Hippocampal formation (tissue), 2 donors: ENCODE measurements at places on chromosomes 5 and 9.

- DNase-seq, result no peak
Observed at GRCh38 chr9:125829743-125830142, 82.6 kb downstream of the PBX3 start.

DNA sequence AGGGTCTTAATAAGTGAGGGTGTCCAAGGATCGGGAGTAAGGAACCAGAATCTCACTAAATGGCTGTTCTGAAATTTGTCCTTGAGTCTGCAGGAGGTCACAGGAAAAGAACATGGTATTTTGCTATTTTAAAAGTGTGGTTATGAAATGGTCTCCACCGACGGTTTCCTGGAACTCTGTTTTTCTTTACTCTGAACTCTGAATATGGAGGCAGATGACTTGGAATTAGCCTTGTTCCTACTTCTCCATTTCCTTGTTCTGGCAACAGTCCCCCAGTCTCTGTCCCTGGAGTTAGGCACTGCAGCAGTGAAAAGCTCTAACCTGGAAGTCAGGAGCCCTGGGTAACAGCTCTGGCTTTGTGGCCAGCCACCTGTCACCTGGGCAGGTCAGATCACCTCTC, 46.6 kb upstream of the C5orf58 start:
- no peak for DNase-seq

DNA sequence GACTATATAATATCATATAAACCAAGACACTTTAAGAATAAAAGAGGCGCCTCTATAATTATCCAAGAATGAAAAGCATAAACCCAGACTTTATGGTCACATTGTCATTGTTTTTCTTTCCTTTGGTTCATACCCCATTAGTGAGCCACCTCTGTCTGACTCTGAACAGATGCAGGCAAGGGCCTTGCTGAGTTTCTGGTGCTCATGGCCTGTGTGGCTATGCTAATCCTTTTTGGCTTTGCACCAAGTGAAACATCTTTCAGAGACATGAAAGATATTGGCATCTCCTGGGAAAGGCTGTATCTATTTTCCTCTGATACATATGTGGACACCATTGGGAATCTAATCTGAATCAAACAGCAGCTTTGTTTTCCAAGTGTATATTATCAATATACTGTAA, 222.5 kb downstream of the CHSY3 start:
- no peak for DNase-seq

- no peak for DNase-seq
Observed at GRCh38 chr5:2757563-2758351, 6.3 kb upstream of the IRX2 start.

GRCh38 chr5:164600274-164600673, 1094.9 kb downstream of the MAT2B start:
- DNase-seq, result no peak

DNA sequence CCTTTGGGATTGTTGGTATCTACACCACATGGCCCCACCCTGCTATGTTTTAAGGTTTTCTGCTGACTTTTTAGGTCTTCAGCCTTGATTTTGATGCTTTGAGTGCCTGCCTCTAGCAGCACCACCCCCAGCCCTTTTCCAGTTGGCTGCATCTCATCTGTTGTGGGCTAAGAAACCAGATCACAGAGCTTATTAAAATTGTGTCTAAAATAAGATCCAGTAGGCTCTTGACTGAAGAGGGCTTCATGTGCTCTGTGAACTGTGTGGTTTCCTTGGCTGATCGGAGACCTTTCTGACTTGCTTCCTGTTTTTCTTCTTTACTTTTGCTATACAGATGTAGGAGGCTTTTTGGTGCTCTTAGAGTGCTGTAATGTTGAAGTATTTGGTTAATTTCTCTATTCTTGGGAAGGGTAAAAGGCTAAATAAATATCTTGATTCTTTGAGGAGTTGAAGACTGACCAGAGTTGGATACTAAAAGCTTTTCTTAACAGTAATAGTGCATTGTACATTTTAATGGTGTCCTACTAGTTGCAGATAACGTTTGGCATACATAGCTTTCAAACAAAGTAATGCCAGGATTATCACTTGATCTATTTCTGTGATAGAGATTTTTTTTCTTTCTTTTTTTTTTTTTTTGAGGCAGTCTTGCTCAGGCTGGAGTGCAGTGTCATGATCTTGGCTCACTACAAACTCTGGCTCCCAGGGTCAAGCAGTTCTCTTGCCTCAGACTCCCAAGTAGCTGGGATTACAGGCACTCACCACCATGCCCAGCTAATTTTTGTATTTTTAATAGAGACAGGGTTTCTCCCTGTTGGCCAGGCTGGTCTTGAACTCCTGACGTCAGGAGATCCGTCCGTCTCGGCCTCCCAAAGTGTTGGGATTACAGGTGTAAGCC, 4.5 kb downstream of the UBE2D2 start:
- no peak for DNase-seq

GRCh38 chr5:53915120-53915519, 354.7 kb downstream of the NDUFS4 start:
- no peak for DNase-seq

GRCh38 chr9:107388890-107389289, 100.7 kb downstream of the KLF4 start:
- no peak for DNase-seq

GRCh38 chr9:136295542-136296433, 8.1 kb downstream of the CCDC187 start:
- DNase-seq, result no peak

- no peak for DNase-seq
Observed at GRCh38 chr9:116685166-116685565, 1.9 kb upstream of the TRIM32 start.

DNA sequence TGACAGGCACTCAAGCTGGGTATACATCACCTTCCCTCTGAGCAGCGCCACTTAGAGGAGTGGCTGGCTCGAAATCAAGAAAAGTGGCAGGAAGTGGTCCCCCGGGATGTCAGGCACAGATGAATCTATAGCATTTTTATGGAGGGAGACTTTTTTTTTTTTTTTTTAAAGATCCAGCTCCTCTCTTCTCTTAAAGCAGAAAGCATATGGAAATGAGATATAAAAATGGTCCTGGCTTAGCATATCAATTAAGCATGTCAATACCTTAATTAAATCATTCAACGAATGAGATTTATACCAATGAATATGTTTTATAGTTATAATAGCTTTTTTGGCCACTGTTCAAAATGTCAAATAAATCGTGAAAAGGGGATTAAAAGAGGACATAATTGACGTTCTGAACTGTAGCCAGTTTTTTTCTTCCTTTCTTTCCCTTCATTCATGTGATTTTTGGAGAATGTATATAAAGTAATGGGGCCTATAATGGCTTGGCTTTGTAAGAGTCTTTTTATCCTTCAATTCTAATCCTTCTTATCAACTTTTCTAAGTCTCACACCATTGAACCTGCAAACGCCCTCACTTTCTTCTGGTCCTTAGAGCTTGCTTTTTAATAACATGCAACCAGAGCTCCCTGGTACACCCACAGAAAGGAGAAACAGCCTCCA, 319.2 kb upstream of the PANK3 start:
- no peak for DNase-seq

- no peak for DNase-seq
Observed at GRCh38 chr5:39015743-39016586, 58.2 kb downstream of the RICTOR start.

DNA sequence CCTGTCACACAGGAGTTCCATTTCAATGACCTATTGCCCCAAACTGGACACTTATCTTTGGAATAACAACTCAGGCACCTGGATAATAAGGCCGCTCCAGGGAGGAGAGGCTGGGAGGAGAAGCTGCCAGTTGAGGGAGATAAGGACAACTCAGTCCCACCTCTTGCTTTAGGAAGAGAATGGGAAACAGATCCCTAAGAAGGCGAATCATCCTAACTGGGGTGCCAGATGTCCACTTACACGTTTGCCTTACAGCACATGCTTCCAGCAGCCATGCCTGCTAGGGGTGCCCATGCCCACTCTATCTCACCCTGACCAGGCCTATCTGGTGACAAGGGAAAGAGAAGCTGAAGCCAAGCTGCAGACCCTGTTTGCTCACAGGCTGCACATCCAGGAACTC, 6.5 kb downstream of the HK3 start:
- DNase-seq, result no peak

GRCh38 chr9:72843520-72844439, 109.1 kb downstream of the ALDH1A1 start:
- no peak for DNase-seq

DNA sequence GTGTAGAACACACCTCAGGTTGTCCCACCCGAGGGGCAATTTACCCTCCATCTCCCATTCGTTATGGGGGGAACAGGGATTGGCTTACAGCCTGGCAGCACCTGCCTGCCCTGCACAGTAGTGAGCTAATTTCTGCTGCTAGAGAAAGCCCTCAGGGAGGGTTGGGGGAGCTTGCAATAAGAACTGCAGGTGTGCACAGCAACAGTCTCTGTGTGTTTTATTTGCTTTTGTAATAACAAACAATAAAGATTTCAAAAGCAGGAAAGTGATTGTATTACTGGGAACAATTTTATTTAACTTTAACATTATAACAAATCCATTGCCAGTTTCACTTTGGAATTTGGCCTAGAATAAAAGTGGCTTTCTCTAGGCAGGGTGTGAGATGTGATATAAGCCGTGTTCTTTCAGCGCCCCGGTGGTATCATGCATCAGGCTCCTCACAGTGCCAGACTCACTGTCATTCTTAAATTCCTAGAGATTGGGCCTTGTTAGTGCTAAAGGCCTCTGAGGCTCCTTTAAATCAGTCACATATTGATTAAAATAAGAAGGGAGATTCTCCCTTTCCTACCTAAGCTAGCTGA, 81.1 kb downstream of the RMI1 start:
- DNase-seq, result no peak

DNA sequence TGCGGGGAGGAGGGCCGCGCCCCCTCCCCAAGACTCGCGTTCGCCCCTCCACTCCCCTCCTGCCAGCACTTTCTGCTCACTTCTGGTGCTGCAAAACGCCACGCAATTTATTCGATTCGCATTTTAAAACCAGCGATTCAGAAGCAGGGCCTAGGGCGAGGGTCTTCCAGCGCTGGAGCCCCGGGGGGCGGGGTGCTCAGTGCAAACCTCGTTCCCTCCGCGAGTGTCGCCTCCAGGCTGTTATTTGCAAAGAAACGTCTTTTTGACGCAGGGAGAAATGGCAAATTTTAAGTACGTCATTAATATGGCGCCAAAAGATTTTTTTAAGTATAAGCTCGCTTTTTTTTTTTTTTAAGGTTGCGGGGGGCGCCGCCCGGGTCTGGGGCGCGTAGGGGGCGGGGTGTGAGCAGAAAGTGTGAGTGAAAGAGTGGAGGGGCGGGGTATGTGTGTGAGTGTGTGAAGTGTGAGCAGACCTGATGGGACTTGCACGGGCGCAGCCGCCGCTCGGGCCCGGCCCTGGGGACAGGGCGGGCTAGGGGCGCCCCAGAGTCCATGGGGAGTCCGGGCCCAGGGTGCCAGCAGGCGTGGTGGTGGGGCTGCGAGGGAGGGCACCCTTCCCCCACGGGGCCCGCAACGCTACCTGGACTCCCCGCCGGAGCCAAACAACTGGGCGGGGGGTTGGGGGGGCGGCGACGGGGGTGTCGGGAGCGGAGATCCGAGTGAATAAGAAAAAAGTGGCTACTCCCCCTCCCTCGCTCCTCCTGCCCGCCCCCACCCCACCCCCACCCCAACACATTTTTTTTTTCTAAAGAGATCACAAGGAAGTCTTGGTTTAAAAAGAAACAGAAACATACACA, at the start of gene JADE2:
Gene JADE2, plus strand, starts transcription at position 845 of the 857 bp plus-strand sequence. CDS start 10,188 bp downstream, outside the sequence.
- DNase-seq, result peak; percentile 64
